Daoy (cell line): ENCODE measurements at places on chromosomes 3 and 15. TPM values are rescaled to one million over a fixed set of nuclear protein-coding genes. Genes with fewer than 3 reads are reported as not detected.
A peak's percentile ranks its signal among the peaks of the same experiment; 100 is the strongest.

DNA sequence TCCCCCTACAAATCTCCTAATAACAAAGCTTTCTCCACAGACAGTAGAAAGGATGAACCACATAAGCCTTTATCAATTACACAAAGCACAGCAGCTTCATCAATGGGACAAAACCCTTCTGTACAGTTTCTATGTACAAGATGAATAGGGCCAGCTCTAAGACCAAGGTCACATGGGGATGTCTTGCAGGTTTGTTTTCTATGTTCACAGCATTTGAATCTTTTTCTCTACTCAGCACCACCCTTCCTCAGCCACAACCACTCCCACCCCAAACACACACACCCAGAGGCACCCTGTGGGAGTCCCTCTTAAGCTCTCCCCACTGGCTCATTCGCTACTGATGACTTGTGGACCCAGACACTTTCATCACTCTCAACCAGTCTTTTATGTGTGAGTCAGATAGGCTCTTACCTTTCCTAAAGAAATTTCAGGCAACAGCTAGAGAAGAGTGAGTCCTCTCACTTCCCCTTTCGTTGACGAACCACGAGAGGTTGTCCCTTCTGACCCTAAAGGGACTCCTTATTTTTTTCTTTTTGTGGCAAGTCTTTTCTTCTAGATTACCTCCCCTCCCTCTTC is 57.9 kb downstream of the ARHGAP31 start:
- DNase-seq, result peak; percentile 14

NR1I2 gene
- total RNA-seq, result 1.0 and 1.3 TPM in 2 replicates

DNA sequence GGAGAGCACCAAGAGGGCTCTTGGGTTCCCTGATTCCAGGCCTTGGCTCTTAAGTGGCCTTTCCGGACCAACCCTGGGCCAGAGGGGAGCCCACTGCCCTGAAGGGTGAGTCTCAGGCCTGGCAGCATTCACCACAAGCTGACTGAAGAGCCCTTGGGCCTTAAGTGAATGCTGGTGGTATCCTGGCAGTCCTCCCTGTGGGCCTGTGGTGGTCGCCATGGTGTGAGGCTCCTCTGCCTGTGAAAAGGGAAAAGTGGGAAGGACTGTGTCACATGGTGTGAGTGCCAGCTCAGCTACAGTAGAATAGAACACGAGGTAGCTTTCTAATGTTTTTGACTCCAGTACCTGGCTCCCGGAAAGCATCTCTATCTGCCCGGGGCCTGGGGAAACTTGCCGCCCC is 15.3 kb downstream of the CHDH start:
- no peak for DNase-seq

DNA sequence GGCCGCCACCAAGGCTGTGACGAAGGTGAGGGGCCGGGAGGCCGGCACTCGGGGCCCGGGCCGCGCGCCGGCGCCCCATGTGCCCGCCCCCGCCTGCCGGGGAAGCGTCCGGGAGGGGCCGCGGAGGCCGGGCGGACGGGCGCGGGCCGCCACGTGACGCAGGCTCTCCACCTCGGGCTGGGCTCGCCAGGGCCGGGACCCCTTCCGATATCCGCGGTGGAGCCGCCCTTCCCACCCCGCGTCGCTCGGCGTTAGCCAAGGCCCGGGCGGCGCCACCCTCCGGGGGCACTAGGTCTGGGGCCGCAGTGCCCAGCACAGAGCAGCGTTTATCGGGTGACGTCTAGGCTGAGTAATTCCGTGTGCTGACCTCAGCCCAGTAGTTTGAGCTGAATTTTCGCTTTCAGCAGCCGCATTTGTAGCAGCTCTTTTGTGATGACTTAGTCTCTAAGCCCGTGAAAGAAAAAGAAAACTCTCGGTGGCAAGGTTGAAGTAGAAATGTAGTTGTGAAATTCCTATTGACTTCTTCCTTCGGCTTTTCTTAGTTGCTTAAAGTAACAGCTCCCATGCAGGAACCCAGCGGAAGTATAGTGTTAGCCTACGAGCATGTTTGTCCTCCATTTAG is 885 bp downstream of the CDV3 start:
- DNase-seq, result peak; percentile 74

FBXW12 gene
- not detected in 2 replicates for total RNA-seq

DNA sequence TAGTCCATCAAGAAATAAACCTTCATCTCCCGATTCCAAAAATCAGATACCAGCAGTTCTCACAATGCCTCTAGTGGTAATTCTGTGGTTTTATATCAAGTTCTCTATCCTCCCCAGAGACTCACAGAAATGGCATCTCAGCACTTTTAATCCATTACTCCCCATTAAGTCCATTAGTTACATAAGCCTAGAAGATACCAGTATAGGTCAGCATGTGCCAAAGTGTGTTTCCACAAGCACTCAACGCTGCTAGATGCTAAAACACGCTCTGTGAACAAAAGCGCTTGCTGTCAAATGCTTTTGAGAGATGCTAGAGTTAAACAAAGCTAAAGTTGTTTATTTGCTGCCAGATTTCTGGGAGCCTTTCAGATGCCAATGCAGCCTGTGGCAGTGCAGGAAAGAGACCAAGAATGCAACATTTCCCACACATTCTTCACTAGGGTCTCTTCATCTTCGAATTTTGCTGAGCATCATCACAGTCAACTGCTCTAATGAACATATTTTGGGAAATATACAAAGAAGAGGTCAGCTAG is 918.8 kb upstream of the CFAP20DC start:
- DNase-seq, result no peak

DNA sequence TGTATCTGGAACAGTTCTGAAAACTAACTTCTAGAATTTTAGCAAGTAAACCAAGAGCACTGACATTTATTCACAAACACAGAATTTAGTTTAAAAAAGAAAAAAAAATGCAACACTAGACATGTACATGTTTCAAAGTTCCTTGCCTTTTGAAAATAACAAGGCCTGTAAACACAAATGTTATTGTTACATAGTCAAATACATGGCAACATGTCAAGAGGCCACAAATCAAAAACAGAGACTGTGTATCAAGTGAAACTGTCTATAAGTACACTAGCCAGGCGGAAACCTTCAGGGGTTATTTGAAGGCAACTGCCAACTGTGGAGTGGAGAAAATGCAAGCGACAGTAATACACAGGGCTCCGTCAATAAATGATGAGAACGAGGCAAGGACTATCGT is 547.6 kb downstream of the FOXP1 start:
- no peak for DNase-seq

GRK7 gene
- total RNA-seq, result not detected in 2 replicates

DNA sequence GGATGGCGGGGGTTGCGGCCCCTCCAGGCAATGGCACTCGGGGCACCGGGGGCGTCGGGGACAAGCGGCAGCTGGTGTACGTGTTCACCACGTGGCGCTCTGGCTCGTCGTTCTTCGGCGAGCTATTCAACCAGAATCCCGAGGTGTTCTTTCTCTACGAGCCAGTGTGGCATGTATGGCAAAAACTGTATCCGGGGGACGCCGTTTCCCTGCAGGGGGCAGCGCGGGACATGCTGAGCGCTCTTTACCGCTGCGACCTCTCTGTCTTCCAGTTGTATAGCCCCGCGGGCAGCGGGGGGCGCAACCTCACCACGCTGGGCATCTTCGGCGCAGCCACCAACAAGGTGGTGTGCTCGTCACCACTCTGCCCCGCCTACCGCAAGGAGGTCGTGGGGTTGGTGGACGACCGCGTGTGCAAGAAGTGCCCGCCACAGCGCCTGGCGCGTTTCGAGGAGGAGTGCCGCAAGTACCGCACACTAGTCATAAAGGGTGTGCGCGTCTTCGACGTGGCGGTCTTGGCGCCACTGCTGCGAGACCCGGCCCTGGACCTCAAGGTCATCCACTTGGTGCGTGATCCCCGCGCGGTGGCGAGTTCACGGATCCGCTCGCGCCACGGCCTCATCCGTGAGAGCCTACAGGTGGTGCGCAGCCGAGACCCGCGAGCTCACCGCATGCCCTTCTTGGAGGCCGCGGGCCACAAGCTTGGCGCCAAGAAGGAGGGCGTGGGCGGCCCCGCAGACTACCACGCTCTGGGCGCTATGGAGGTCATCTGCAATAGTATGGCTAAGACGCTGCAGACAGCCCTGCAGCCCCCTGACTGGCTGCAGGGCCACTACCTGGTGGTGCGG is 1.9 kb downstream of the CHST2 start:
- peak; percentile 19 for DNase-seq

CHRNB4 gene
- total RNA-seq, result 0.06 TPM in 1 of 2 replicates, not detected in the other

DNA sequence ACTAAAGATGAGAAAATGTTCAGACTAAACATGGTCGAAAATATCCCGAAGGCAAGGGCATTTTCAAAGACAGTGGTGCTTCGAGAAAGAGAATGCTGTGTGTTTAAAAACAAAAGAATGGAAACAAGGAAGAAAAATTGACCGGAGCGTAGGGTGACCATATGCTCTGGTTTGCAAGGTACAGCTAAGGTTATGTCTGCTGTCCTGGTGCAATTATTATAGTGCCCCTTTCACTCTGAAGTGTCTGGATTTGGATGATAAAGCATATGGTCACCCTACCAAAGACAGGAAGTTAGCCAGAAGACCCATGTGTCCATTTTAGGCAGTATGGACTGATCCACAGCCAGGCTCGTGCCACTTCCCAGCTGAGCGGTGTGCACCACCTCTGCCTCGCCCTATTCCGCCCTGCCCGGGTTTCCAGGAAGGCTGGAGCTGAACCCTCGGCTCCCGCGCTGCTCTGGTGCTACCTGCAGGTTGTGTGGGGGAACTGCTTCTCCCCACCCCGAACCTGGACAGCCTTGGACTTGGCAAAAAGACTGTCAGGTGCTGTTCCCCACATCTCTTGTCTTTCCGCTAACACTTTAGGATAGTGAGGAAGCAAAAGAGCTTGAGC is 25.2 kb downstream of the GOLGA6D start:
- peak; percentile 73 for DNase-seq

GRCh38 chr15:59367022-59367451 is 5.6 kb downstream of the MYO1E start:
- no peak for DNase-seq

- no peak for DNase-seq
Measured at GRCh38 chr3:100726706-100727105, 17.4 kb downstream of the TFG start.

GOLGA6L22 gene
- total RNA-seq, result not detected in 2 replicates

DNA sequence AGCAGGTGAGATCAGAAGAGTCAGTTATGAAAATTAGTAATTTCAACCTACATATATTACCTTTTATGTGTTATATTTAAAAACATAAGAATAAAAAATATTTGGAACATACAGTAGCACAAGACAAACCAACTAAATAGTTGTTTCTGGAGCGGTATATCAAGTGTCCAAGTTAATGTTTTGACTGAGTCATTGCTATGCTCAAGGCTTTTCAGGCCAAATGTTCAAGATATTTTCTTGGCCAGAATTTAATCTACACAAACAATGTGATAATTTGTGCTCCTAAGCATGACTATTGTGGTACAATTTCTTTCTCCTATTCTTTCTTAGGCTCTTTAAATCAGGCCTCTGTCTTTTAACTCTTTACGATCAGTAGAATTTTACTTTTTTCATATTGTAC is 412.4 kb downstream of the RAP2B start:
- DNase-seq, result no peak

- peak; percentile 77 for DNase-seq
Measured at GRCh38 chr15:52503788-52504496, 24.7 kb downstream of the MYO5A start.
